Dorsolateral prefrontal cortex (tissue), 122 donors: ENCODE measurements at places on chromosomes 2 and 18.

DNA sequence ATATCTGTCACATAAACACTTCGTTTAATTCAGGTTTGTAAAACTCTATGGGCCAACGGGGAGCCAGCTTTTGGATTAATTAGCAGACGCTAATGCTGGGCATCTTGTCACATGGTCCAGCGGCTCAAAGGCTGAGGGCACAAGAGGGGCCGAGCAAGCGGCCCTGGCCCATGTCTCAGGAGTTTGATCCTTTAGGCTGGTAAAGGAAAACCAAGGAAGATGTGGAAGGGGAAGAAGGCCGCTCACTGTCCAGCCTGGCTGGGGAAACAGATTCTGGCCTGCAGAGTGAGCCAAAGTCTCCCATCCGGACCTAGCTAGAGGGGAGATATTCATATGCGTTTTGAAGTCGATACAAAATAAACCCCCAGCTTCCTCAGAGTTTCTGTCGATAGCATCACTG is 248.6 kb upstream of the SIX2 start:
- no peak for DNase-seq

- DNase-seq = no peak
Measured at GRCh38 chr2:172674968-172675303, 60.7 kb upstream of the RAPGEF4 start.

DNA sequence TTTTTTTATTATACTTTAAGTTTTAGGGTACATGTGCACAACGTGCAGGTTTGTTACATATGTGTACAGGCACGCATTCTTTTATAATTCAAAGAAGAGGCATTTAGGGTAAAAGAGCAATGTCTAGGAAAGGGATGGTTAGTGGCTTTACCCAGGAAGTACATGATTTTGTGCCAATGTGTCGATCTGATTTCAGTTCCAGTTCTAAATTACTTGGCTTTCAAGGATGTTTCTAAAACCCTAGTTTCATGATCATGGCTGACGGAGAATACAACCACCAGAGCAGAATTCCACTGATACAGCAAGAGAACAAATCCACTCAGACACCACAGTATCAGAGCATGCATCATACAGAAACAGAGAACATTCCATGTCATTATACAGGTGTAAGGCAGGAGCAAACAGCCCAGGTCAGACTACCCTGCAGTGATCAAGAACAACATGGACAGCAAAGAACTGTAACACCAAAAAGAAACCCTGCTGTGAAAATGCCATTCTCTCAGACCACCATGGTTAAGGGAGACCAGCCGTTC is 116.7 kb upstream of the STK17B start:
- no peak for DNase-seq

- DNase-seq = no peak
Measured at GRCh38 chr2:126981476-126981875, 82.8 kb downstream of the TEX51 start.

DNA sequence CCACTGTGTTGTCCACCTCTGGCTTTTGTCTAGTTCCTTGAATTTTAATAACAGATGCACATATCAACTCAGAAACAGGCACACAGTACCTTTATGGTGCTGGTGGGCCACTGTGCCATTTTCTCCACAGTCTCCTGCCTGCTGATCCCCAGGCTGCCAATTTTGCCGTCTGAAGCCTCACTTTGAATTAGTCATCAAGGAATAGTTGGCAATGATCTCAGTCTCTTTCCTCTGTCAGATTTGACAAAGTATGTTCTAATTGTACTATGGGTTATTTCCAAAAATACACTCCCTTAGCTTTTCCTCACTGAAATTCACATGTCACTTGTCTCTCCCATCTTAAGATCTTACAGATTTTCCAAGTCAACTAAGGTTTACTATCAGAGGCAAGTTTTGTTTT is 140.7 kb downstream of the ZNF516 start:
- no peak for DNase-seq

DNA sequence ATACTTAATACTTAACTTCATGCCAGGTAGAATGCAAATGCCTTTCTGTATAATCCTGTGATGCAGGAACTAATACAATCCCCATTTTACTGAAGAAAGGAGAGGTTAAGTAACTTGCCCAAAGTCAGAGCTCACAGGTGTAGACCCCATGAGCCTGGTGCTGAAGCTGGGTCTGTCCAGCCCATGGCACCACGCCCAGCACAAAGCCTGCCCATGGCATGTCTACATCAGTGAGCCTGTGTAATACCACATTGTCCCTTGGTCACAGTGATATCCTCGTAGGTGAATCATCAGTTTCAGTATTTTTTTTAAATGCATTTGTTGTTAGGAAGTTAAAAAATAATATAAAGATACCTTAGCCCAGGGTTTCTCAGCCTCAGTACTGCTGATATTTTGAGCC is 69.9 kb upstream of the MCFD2 start:
- no peak for DNase-seq

GRCh38 chr2:137231628-137232027 is 466.3 kb downstream of the THSD7B start:
- DNase-seq = no peak

- DNase-seq = no peak
Measured at GRCh38 chr18:70720607-70721006, 431.8 kb downstream of the SOCS6 start.

GRCh38 chr2:121372082-121372481 is 87.1 kb upstream of the TFCP2L1 start:
- no peak for DNase-seq

- DNase-seq = no peak
Measured at GRCh38 chr2:96813656-96814055, 2.4 kb upstream of the CNNM3 start.

DNA sequence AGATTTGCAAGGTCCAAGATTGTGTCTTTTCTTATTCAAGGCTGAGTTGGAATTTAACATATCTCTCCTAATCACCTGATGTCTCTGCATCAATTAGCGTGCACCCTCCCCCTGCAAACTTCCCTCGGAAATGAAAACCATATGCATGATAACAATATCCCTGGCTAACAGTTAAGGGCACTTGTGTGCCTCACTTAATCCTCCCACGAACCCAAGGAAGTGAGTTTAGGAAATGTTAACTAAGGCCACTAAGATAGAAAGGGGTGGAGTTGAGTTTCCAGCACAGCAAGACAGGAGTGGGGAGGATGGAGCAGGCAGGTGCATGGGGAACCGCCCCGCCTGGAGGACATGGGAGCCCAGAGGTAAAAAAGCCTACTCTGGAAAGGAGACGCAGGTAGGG is 52.4 kb upstream of the PTMA start:
- DNase-seq = no peak

- DNase-seq = no peak
Measured at GRCh38 chr2:233267516-233268245, 16.2 kb downstream of the ATG16L1 start.

- DNase-seq = no peak
Measured at GRCh38 chr18:74148543-74149070, 284 bp downstream of the TIMM21 start.

- no peak for DNase-seq
Measured at GRCh38 chr18:36576339-36576738, 252.5 kb downstream of the TPGS2 start.

GRCh38 chr2:54609241-54609640 is 114.2 kb upstream of the EML6 start:
- no peak for DNase-seq
